Activated gamma-delta T cell treated with Interleukin-2 at 50 U/mL for 16 hours (primary cell): ENCODE measurements at places on chromosomes 1 and 21.
A peak's percentile ranks its signal among the peaks of the same experiment; 100 is the strongest.

DNA sequence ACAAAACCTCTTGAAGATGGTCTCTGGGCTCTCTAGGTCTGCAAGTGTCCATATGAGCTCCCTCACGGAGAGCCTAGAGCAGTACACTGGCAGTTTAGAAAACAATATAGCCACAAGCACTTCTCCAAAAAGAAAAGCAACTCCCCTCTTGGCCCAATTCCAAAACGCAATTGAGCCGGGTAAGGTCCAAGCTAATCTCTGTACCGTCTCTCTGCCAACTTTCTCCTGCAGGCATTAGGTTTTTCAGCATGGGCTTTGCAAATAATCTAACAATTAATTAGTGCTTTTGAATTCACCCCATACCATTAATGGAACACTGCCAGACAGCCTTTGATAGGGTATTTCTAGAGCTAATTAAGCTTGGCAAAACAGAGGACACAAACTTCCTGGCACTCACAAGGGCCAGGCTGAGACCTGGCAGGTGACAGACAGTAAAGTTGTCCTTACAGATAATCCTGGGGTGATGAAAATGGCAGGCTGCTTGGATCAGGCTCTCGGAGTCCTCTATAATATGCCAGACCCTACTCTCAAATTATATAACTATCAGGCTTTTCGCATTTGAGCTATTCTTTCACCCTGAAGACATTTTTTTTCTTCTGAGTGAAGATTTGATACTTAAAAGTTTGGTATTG is 39.8 kb downstream of the TGFBR3 start:
- DNase-seq = no peak

DNA sequence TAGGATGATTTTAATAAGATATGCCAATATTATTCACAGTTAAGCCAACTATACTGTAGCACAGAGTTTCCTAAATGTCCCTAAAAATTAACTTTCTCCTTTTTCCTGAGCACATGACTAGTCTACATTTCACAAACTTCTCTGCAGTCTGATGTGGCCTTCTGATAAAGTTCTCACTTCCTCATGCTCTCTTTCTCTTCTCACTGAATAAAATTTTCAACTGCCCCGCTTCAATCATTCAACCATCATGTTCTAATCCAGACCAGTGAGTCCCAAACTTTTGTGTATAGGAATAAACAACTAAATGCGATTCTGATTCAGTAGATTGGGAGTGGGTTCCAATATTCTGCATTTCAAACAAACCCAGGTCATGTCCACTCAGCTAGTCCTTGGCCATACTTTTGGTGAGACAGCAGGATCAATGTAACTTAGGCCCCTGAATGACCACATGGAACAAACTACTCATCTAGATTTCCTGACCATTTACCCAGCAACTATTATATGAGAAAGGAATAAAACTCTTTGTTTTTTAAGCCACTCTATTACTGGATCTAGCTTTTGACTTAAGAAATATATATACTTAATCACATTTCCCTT is 20.1 kb downstream of the TUT4 start:
- DNase-seq = no peak

- DNase-seq = peak; percentile 70
Observed at GRCh38 chr1:8348777-8349472, 31.0 kb downstream of the SLC45A1 start.

GRCh38 chr1:119330466-119331189 is 38.0 kb upstream of the HAO2 start:
- no peak for DNase-seq

DNA sequence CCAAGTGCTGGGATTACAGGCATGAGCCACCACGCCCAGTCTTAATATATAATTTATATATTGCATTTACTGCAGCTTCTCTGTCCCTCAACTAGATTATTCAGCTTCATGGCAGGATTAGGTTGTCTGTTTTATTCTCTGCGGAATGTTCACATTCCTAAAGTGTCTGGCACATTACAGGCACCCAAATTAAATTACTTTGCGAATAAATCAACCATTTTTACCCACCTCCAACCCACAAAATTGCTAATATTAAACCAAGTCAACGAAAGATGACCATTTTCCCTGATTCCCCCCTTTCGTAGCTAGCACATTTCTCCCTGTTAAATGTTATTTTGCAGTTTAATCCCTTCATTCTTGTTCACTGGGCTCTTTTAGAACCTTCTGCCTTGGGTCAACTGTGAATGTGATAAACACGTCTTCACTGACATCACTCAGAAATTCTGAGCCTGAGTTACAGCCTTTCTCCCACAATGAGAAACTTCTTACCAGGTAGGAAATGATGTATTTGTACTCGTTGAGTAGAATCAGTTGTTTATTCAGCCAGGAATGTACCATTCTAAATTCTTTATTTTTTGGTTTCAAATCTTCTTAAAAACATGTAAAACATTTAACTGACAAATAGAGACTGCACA is 35.9 kb downstream of the THAP3 start:
- no peak for DNase-seq
